ENCODE measurements at places on chromosomes 1 and 21. TPM values are rescaled to one million over a fixed set of nuclear protein-coding genes. Genes with fewer than 3 reads are reported as not detected.
A peak's percentile ranks its signal among the peaks of the same experiment; 100 is the strongest.

The DCDC2B gene
- polyA plus RNA-seq: 0.91 TPM

GRCh38 chr1:50416553-50417453, 6.4 kb downstream of the DMRTA2 start:
- DNase-seq: no peak

- DNase-seq: no peak
These were observed 13.8 kb upstream of the MAST2 start for GRCh38 chr1:45789601-45790000.

- no peak for DNase-seq
These were observed 90.6 kb downstream of the GPATCH2 start for GRCh38 chr1:217540321-217540720.

DNA sequence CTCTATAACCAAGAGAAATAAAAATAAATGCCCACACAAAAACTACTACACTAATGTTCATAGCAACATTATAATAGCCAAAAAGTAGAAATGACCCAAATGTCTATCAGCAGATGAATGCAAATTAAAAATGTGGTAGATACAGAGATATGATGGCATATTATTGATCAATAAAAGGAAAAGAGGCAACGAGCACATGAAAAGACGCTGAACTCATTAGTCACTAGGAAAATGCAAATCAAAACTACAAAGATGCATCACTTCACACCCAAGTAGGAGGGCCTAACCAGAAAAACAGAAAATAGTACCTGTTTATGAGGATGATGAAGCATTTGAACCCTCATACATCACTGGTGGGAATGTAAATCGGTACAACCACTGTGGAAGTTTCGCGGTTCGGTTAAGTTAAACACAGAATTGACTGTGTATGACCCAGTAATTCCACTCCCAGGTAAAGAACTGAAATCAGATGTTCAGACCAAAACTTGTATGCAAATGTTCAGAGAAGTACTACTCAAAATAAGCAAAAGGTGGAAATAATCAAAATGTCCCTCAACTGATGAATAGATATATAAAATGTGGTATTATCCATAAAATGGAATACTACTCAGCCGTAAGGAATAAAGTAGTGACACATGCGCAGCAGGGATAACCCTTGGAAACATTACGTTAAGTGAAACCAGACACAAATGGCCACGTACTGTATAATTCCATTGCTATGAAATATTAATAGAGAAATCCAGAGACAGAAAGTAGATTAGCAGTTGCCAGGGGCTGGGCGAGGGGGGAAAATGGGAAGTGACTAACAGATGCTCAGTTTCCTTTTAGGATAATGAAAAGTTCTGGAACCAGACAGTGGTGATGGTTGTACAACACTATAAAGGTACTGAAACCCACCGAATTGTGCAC, 3.1 kb downstream of the USP48 start:
- DNase-seq: no peak

The PROX1 gene
- 11.1 TPM for polyA plus RNA-seq

The PPP1R12B gene
- 82.1 TPM for polyA plus RNA-seq

DNA sequence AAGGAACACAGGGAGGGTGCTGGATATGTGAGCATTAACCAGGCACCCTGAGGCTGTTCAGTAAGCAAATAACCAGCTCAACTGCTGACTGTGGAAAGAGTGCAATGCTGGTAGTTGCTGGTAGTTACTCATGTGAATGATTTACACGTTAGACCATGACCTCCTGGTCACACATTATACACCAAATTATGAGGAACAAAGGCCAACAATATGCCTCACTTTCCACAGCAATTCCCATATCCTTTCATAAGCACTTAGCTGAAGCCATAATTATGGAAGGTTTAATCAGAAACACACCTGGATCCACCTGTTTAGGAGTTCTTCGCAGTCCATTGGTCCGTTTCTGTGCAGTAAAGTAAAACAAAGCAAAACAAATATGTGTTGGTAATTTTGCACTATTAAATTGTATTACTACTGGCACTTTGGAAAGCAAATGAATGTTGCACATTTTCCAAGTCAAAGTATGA, 281.8 kb downstream of the VAV3 start:
- no peak for DNase-seq

- no peak for DNase-seq
These were observed 22.1 kb upstream of the JUN start for GRCh38 chr1:58805716-58806571.

The LCE3E gene
- not detected for polyA plus RNA-seq

- DNase-seq: peak; percentile 5
These were observed 89.7 kb downstream of the DMRTA2 start for GRCh38 chr1:50333595-50333974.

DNA sequence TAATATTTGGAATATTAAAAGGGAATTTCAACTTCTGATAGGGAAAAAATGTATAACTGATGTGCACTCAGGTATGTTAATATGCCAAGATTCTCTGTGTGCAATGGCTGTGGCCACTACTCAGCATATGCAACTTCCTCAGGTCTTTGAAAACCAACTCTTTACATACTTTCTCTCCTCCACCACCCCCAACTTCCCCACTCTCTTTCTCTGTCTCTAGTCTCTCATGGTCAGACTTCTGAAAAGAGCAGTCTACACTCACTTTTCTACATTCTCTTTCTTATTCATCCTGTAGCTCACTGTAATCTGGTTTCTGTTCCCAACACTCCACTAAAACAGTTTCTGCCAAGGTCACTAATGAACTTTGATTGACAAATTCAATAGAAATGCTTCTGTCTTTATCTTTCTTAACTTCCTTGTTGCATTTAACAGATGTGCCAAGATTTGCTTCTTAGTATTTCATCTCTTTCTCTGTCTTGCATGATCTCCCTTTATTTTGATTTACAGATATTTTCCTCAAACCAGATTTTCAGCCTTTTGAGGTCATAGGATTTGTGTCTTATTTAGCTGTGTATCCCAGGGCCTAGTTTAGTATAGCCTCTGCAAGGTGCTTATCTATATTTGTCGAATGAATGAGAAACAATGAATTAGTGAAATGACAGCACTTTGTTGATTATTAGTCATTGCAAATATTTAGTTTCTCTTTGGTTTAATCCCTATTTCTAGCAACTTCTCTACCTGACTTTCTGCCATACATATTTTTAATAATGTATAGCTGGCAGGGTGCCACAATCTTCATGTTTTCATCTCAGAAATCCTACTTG, 168.9 kb downstream of the LMO4 start:
- DNase-seq: no peak

DNA sequence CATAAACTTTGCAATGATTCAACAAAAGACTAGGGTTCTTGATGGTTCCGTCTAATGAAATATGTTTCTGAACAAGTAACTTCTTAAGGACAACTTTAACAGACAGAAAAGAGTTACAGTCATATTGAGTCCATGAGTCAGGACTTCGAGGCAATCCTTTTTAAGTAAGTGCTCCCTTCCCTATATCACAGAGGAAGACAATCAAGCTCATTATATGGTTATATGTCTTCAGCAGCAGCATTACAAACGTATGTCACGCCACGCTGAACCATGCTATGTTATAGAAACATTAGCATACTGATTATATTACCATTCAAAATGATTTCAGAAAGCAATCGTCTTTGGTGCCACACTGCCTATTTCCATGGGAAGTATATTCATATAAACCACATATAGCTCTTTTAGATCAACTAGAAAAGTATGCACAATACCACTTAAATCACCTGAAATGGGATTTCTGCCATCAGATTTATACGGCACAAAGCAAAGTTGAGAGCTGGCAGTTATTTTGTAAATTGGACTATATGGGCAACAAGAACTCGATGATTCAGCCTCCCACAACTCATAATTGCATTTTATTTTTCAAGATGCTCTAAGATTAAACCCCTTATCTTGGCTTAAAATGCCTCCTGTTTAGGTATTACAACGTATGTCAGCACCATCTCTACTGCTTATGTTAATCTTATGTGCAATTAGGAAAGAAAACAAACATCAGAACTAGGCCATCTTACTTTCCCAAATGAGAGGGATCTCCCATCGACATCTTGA, 111.3 kb upstream of the SAMSN1 start:
- DNase-seq: no peak

The GPR37L1 gene
- polyA plus RNA-seq: 0.05 TPM

The HAO2 gene
- not detected for polyA plus RNA-seq

- no peak for DNase-seq
These were observed 52.5 kb upstream of the CNIH3 start for GRCh38 chr1:224563666-224564065.

GRCh38 chr1:113233441-113233840, 156.9 kb upstream of the MAGI3 start:
- no peak for DNase-seq

GRCh38 chr1:197441999-197442414, 174.0 kb downstream of the CRB1 start:
- DNase-seq: no peak

DNA sequence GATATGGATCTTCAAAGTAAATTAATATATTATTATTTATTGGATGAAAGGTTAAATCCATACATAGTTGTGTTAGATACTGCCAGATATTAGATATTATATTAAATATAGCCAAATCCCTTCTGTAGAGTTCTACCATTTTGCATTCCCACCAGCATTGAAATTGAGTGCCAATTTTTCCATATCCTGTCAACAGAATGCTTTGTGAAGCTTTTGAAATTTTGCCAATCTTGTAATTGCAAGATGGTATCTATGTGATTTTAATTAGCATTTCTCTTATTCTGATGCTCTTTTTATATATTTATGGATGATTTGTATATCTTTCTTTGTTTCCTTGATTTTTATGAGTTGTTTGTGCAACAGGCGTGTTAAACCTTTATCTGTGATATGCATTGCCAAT, 67.0 kb upstream of the CD34 start:
- DNase-seq: no peak

The FHAD1 gene
- polyA plus RNA-seq: 1.4 TPM

- no peak for DNase-seq
These were observed 7.8 kb downstream of the OBSCN start for GRCh38 chr1:228215663-228216116.

DNA sequence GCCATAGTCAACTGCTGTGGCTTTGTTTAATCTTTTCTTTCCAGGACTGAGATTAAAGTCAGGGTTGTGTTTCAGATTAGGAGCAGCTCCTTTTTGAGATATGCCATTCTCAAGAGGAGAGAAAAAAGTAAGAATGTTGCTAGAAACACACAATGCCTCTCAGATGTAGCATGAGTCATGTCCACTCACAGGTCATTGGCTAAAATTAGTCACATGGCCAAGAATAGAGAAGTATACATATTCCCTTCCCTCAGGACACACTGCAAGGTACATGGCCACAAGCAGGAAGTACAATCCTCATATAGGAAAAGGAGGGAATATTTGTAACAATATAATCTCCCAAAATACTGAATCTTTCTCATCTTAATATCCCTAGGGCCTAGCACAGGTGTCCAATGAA, 141.9 kb upstream of the PTBP2 start:
- DNase-seq: no peak

The LCA5L gene
- polyA plus RNA-seq: 0.75 TPM

- DNase-seq: no peak
These were observed 147.7 kb upstream of the HOOK1 start for GRCh38 chr1:59667020-59667419.

DNA sequence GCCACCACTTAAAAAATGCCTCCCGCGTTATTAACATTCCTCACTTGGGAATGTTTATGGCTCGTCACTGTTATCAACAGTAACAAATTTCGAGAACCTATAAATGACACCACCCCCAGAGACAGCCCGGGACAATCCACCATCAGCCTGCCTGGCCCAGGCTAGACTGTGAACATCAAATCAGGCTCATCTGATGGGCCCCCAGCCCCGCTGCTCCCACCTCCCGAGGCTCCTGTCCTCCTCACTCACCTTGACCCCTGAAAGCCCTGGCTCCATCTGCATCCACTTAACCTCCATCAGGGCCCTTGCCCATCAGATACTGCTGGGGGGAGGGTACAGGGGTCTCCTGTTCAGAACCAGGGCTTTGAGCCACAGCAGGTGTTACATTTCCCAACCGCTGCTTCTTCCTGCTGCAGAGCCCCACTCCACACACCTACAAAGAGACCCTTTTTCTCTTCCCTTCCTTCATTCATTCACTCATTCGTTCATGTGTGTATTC, 156.5 kb upstream of the VAMP3 start:
- no peak for DNase-seq

The OPRD1 gene
- polyA plus RNA-seq: 0.59 TPM

- DNase-seq: no peak
These were observed 15.8 kb downstream of the SYNJ1 start for GRCh38 chr21:32712043-32712442.

DNA sequence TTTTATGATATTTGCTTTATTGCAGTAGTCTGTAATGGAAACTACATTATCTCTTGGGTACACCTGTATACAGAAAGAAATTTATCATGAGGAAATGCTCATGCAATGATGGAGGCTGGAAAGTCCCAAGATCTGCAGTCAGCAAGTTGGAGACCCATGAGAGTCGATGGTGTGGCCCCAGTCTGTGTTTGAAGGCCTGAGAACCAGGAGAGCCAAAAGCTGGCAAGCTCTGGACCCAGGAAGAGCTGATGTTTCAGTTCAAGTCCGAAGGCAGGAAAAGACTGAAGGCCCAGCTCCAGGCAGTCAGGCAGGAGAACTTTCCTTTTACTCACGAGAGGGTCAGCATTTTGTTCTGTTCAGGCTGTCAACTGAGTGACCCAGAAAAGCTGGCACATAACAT, 42.2 kb downstream of the B3GALT5 start:
- DNase-seq: no peak

DNA sequence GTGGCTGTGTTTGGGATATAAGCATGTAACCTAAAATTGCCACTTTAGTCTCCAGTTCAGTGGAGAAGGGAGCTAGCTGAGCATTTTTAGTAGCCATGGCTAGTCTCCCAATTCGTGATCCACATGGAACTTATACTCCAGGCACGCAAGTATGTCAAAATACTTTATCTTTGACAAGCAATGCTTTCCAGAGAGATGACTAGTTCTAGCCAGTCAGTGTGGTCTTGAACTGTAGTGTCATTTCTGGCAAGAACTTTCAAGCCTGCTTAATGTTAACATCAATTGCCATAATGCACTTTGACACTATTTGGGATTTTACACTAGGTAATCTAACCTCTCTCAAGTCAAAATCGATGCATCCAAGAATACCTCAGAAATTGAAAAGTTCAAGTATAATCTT, 660.0 kb downstream of the PTPRC start:
- DNase-seq: no peak

DNA sequence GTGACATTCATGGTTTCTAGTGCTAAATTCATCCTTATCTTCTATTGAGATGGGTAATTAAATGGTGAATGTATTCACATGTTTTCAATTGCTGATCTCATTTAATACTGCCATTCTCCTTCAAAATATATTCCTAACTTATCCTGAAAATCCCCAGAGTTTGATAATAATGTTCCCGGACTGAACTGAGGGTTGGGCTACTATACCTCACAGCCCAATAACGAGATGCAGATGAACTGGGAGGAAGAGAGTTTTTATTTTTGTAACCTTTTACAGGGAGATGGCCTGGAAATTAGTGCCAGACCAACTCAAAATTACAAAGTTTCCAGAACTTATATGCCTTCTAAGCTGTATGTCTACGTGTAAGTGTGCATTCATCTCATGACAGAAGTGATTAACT, 210.8 kb downstream of the APP start:
- no peak for DNase-seq

The GBP3 gene
- polyA plus RNA-seq: 1.7 TPM

GRCh38 chr21:46111857-46112724, 14.2 kb downstream of the COL6A2 start:
- no peak for DNase-seq

The G0S2 gene
- 2.6 TPM for polyA plus RNA-seq

The KLHDC8A gene
- 1.2 TPM for polyA plus RNA-seq

The BTBD19 gene
- polyA plus RNA-seq: 4.3 TPM

The RIPK4 gene
- 0.17 TPM for polyA plus RNA-seq

GRCh38 chr1:151958959-151959358, 34.7 kb downstream of the S100A10 start:
- no peak for DNase-seq

GRCh38 chr1:184218458-184219075, 167.0 kb downstream of the TSEN15 start:
- DNase-seq: no peak

Data from muscle of back (tissue), 13 donors.